H1 (cell line): ENCODE measurements at places on chromosomes 7 and 10.
A peak's percentile ranks its signal among the peaks of the same experiment; 100 is the strongest.

DNA sequence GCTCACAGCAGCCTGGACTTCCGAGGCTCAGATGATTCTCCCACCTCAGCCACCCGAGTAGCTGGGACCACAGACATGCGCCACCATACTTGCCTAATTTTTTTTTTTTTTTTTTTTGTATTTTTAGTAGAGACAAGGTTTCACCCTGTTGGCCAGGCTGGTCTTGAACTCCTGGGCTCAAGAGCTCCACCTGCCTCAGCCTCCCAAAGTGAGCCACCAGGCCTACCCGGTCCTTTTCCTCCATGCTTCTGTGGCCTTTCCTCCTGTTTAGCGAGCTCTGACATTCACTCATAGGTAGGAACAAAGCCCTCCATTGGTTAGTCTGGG, 50.1 kb upstream of the SRPK2 start:
- DNase-seq: no peak

- DNase-seq: no peak
Measured at GRCh38 chr10:612696-613095, 76.8 kb downstream of the DIP2C start.

GRCh38 chr7:99099499-99100077, 44.3 kb downstream of the SMURF1 start:
- DNase-seq: no peak

GRCh38 chr7:117270371-117270770, 52.5 kb downstream of the WNT2 start:
- DNase-seq: no peak

DNA sequence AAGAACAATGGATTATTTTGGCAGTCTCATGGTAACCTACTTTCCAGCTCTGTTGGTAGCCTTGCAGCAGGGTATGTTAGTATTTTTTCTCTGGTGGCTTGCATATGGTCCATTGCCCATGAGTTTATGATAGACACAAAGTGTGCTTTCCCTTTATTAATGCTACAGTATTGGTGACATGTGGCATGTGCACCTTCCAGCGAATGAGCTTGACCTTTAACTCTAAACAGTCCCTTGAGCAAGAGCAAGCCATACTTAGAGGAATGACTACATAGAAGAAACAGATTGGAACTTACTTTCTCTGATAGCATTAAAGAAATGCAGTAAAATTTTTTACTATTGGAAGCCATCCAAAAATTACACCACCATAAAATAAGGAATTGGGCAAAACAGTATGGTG, 73.9 kb downstream of the VTI1A start:
- no peak for DNase-seq

- no peak for DNase-seq
Measured at GRCh38 chr10:77510695-77511094, 126.9 kb downstream of the KCNMA1 start.

DNA sequence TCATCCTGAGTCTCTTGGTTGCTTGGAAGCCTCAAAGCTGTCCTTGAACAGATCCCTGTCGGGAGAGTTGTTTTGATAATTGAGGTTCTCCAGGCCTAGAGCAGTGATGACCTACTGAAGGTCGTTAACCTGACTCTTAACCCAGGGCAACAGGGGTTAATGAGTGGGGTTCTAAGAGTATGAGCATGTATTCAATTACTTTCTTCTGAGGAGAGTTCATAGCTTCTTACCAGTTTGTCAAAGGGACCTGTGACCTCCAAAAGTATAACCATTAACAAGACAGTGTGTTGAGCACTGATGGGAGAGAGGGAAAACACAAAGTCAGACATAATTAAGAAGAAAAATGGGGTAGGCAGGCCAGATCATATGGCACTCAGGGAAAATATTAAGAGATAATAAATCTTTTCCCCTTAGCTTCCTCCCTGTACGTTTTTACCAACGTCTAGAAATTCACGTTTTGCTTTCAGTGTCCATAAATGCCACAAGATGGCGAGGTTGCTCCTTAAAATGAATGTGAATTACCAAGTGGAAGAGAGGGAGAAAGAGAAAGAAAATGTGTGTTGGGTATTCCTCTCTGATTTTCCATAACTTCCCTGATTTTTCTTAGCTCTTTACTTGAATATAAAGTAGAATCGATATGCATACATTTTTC, 97.6 kb downstream of the SUGCT start:
- no peak for DNase-seq

DNA sequence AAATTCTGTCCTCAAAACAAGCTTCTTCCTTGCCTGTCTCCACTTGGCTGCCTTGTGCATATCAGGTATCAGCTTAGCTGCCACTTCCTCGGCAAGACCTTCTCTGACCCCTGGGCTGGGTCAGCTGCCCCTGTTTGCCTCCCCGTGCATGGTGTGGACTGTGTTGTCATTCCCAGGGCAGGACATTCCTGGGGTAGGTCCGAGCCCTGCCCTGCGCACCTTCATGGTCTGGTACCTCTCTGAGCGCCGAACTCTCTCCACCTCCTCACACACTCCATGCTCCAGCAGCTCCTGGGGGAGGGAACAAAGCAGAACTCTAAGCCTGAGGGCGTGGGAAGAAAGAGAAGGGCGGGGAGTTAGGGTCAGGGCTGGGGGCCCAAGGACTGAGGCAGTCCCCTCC, 3.8 kb downstream of the POLM start:
- no peak for DNase-seq

GRCh38 chr7:136956232-136956631, 87.8 kb downstream of the CHRM2 start:
- DNase-seq: no peak

DNA sequence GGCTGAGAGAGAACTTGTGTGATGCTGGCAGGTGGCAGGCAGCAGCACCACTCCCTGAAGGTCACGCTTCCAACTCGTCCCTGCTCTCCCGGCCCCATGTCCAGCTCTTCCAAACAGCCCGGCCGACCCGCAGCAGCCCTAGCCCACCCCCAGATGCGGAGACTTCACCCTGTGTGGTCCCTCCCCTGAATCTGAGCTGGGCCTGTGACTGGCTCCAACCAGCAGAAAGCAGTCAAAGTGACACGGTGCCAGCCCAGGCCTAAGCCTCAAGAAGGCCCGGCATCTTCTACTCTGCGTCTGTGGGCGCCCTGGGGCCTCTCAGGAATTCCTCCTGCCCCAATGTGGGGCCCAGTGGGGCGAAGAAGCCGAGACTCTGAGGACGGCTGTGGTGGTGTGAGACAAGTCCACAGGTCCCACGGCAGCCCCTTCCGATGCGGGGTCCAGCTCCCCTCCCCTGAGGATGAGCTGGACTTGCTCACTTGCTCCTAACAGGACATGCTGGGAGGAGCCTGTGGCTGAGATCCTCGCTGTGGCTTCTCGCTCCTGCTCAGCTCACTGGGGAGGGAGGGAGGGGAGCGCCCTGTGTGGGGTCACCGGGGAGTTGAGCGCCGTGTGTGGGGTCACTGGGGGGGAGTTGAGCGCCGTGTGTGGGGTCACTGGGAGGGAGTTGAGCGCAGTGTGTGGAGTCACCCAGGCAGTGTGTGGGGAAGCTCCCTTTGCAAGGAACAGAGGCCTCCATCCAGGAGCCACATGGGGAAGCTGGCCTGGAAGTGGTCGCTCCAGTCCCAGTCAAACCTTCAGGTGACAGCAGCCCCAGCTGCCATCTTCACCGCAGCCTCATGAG, 9.5 kb downstream of the STK32C start:
- no peak for DNase-seq

DNA sequence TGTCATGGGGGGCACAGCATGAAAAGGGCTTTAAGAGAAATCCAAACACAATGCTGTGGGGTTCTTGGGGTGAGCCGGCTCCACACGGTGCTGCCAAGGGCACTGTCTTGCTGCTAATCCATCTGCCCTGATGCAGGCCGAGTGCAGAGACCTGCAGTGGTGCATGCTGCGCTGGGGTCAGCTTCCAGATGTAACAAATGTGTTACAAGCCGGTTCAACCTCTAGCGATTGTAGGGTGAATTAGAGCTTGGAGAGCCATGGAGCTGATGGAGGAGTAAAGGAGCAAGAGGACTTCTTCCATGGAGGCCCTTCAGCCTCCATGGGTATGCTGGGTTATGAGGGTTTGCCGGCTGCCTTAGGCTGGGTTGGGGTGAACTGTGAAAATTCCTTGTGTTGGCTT, 402.3 kb downstream of the TYW1 start:
- DNase-seq: no peak

DNA sequence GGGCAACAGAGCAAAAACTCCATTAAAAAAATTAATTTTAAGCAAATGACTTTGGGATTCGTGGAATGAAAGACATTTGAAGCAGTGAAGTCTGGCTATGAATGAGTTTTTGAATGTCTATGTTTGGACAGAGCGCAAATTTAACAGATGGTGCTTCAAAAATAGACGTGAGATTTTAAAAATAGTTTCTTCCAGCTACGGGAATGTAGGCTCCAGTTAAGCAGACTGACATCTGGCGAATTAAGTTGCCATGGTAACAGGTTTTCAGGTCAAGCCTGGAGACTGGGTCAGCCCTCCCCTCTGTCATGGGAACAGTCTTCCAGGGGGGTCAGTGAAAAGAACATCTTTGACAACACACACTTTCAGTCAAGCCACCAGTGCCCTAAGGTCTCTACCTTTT, 62.0 kb downstream of the MYOF start:
- DNase-seq: no peak

DNA sequence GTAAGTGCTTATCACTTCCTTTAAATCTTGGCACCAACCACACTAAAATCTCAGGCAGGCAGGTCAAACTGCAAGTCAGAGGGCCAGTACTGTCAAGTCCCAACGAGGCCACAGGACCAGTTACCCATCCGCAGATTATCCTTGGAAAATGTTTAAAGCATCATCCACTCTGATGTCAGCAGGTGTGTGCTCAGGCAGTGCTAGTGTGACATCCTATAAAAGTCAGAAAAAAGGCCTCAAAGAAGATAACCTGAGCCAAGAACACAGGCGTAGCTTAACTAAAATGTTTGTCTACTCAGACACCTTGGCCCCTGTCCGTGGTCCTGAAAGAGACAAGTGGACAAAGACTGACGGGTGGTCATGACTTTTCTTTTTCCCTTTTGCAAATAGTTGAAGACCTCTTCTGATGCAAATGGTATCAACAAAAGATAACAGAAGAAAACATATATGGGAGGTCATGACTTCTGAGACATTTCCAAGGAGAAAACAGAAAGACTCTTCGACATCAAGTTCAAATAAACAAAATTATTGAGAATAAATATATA, 309.3 kb downstream of the KCNMA1 start:
- peak; percentile 77 for DNase-seq

DNA sequence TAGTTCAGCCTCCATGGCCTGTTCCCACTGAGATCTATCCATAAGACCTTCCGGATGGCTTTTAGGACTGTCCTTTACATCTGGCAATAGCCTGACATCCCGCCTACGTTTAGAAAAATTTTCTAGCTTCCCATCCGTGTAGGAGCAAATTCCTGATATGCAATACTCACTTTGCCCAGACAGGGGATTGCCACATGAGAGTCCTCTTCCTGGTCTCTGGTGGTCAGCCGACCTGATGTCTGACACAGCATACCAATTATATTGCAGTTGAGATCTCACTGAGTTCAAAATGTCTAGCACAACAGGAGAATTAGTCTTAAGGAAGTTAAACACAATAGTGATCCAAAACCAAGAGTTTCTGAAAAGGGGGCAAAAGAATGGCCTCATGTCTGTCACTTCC, 9.4 kb upstream of the ETV1 start:
- no peak for DNase-seq

DNA sequence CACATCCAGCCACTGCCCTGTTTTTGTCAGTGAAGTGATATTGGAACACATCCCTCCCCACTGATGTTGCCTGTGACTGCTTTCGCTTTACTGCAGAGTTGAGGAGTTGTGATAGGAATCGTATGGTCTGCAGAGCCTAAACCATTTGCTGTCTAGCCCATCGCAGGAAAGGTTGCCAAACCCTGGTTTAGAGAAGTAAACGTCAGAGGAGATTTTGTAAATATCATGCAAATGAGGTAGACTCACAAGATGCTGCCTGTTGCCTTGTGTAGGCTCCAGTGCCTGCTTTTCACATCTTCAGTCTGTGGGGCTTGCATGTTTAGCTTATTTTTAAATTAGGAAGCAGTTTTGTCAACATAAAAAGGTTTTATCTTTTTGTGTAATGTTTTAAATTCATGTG, 107.1 kb downstream of the TRRAP start:
- no peak for DNase-seq

- DNase-seq: no peak
Measured at GRCh38 chr10:125482108-125482507, 200.9 kb downstream of the TEX36 start.

- no peak for DNase-seq
Measured at GRCh38 chr7:140672382-140673062, at the start of gene ADCK2. Gene ADCK2, plus strand, starts transcription at chr7:140672945. Its CDS starts 386 bp downstream, at chr7:140673331.

GRCh38 chr7:75861636-75862035, 17.2 kb upstream of the RHBDD2 start:
- no peak for DNase-seq

DNA sequence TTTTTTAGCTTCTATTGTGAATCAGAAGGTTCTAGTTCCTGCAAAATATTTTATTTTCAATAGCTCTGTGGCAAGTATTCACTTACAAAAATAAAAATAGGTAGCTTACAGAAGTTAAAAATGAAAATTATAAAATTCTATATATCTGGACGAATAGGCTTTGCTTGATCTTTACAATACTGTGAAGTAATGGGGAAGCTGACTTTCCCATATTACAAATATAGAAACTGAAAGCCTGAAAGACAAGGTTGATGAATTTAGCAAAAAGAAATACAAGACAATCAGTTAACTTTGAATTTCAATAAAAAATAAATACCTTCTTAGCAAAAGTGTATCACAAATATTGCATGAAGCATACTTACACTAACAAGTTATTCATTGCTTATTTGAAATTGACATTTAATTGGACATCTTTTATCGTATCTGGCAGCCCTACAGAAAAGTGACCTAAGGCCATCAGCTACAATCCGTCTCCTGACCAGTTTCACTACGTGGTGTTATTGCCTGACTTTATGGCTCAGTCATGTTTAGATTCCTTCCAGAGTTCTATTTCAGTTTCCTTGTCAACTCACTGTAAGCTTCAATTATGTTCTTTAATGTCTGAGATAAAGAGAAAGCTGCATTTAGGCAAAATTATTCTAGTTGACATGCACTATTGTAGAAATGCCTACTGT, 310.5 kb upstream of the HGF start:
- no peak for DNase-seq

DNA sequence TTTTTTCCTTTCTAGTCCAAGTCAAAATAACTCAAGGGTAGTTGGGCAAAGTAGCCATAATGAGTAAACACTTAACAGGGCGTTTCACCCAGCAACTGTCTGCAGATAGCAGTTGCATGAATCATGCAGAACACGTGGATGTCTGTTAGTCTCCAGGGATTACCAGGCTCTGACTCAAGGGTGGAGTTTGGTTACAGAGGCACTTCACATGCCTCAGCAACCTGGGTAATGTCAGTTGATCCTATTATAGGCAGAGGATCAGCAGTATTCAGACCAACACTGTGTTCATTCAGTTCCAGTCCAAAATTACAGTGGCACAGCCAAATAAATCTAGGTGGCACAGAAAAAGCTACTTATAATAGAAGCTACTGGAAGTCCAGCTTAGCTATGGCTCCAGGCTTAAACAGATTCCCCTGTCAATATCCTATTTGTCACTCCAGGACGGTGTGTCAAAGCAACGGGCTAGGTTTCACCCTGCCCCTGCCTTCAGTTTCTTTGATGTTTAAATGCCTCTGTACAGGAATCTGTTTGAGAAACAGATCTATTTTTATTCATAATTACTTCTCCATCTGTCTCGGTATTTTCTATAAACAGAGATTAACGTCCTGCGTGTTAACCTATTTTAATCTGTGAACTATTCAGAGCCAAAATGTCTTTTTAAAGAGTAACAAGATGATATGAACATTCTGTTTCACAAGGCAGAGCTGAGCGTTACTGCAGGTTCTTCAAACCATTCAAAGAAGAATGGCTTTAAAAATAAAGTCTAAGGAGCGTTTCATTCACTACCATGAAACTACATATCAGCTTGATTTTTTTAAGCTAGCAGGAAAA, 162.6 kb upstream of the AKR1E2 start:
- DNase-seq: no peak
